Naive thymus-derived CD8-positive, alpha-beta T cell (primary cell): ENCODE measurements at places on chromosomes 1 and 21.

- no peak for DNase-seq
Measured at GRCh38 chr1:230563591-230563990, 78.7 kb upstream of the COG2 start.

DNA sequence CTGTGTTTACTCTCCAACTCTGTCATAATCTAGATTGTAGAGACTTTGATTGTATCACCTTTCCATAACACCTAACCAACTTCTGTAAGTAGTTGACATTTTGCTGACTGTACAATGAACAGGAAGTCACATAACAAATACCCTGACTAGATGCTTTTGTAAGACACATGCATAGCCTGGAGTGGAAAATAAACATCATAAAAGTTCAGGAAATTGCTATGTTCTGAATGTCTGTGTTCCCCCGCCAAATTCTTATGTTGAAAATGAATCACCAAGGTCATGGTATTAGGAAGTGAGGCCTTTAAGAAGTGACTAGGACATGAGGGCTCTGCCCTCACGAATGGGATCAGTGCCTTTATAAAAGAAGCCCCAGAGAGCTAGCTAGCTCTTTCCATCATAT is 40.4 kb upstream of the ZSWIM5 start:
- no peak for DNase-seq

DNA sequence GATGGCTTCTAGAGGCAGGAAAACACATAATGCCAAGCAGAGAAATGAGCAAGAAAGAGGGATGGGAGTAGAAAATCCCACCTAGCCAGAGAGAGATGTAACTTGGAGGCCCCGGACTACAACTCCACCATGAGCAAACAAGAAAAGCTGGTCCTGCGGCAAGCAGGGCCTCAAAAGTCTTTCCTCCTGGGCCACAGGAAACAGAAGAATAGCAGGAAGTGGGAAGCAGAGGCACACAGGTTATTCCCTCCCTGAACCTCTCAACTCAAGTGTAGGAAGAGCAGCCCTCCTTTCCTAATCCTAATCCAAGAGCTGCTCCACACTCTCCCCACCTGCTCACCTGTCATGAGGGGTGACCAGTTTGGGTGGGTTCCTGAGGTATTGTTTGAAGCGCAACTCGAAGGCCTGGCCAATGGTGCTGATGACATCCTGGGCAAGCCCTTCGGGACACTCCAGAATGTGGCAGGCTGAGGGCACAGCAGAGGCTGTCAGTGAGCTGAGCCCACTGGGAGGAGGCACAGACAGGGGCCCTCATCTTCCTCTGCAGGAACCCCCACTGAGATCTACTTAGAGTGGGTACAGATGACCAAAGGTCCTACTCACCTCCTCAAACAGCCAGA is 3.1 kb downstream of the SHC1 start:
- no peak for DNase-seq

DNA sequence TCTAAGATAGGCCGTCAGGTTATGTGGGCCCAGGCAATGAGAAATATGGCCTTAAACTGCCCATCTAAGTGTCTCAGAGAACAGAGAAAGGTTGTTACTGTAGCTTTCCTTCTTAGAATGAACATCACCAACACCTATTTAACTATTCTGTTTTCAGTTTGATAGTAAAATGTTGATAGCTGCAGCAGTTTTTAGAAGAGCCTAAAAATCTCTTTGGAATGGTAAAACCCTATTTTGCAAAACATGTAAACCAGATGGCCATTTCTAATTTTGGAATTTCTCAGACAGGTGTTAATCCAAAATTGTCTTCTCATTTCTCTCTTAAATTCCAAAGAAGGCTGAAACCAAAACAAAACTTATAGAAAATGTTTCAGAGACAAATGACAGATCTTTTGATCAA is 57.5 kb downstream of the DIPK1A start:
- no peak for DNase-seq

DNA sequence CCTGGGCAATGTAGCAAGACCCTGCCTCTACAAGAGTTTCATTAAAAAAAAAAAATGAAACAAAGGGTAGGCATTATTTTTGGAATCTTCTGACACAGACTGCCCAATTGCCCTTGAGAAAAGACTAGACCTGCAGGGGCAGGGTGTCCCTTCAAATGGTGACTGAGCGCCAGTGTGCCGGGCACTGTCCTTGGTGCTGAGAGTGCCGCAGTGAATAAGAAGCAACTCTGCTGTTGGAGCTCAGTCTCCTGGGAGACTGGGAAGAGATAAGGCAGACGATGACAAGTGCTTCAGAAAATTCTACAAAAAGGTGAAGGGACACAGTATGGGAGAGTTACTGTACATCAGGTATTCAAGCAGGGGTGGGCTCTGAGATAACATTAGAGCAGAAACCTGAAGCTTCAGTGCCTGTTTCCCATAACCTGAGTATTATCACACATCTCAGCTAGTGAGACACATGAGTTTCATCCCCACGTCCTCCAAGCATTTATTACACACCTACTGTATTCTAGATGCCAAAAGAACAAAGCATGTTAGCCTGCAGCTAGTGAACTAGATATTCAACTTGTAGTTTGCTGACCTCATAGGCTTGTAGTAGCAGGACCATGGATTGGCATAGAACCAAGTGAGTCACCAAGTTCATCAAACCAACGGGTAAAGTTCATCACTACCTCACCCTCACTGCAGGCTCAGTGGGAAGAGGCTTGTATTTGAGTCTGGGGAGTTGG is 18.4 kb upstream of the RPL11 start:
- DNase-seq = no peak

DNA sequence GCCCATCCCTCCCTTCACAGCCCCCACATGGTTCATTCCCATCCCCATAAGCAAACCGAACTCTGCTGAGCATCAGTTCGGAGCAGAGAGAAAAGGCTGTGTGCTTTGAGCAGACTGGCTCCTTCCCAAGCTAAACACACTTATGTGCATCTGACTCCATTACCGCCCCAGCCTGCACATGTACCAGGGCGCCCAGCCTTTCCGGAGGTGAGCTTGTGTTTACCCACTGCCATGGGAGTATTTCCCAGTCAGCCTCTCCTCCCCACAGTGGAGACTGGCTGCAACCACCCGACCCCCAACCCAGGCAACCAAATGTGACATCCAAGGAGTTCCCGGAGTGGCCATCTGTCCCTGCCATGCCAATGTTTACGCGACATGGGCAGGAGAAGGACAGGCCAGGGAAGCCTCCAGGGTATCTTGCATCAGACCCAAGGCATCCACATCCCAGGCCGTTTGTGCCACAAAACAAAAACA is 9.4 kb downstream of the TIAM1 start:
- DNase-seq = no peak

DNA sequence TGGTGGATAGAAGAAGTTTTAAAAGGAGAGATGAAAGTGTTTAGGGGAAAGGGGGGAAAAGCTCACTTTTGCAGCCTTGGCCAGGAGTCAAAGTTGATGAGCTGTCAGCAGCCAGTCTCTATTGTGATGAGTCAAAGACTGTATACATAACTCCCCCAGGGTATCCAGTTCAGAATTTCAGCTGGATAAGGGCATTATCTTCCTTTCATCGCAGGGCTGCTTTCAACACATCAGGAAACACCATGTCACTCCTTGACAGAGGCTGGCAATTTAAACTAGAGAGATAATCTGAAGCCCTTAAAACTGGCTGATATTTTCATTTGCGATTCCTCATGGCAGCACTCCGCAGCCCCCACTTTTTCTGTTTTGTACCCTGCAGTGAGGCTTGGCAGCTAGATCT is 328.5 kb downstream of the TBX15 start:
- DNase-seq = no peak

DNA sequence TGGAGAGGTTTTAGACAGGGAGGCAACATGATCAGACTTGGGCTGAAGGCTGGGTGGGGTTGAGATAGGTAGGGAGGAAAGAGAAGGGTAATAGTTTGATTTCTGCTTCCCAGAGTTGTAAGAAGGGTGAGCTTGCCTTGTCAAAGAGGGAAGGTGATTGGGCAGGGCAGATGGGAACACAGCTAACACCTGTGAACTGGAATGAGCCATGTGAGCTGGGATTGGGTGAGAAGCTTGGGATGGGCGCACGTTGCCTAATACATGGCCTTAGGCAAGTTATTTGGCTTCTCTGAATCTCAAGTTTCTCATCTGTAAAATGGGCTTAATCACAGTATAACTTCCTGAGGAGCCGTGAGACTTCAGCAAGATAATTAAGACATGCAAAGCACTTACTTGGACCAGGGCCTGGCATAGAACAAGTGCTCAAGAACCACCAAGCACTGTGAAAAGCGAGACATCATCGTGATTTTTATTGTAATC is 33.8 kb upstream of the ID3 start:
- no peak for DNase-seq

DNA sequence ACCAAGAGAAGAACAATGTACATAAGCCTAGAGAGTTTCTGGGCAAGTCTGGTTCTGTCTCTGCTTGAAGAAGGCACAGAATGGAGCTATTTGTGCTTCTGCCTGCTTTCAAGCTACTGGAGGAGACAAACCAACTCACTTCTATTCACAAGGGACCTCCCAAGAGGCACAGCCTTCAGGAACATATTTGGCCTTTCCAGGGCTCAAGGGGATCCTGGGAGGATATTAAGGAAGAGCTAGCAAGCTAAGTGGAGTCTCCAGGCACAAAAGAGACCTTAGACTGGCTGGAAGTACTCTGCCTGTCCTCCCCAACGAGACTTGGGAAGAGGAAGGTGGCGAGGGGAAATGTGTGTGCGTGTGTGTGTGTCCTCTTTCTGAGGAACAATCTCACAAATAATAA is at the start of gene OR6Y1:
Gene OR6Y1, minus strand, starts transcription at position 54 of the 400 bp plus-strand sequence. CDS start 6,300 bp downstream, outside the sequence.
- DNase-seq = no peak
